ENCODE measurements at places on chromosomes 13 and 19.

GRCh38 chr13:47120282-47120681 lies 223.4 kb upstream of the HTR2A start:
- DNase-seq = no peak

- DNase-seq = no peak
These were observed 747.7 kb downstream of the PCDH17 start for GRCh38 chr13:58379221-58379620.

DNA sequence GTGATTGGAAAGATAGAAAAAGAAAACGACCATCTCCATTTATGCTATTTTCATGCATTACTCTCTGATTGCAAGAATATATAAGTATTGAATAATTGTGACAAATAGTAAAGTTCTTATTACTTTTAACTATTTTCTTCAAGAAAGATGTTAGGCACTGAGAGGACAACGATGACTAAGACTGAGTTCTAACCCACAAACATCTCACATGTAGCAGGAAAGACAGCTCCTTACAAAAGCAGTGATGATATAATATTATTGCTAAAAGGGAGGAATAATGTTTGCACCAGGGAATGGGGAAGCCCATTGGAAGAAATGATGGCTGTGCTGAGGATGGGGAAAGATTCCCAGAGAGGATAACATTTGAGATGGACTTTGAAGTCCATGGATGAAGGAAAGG lies 22.6 kb downstream of the RXFP2 start:
- no peak for DNase-seq

GRCh38 chr19:2210206-2210605 lies 25.9 kb downstream of the PLEKHJ1 start:
- no peak for DNase-seq

DNA sequence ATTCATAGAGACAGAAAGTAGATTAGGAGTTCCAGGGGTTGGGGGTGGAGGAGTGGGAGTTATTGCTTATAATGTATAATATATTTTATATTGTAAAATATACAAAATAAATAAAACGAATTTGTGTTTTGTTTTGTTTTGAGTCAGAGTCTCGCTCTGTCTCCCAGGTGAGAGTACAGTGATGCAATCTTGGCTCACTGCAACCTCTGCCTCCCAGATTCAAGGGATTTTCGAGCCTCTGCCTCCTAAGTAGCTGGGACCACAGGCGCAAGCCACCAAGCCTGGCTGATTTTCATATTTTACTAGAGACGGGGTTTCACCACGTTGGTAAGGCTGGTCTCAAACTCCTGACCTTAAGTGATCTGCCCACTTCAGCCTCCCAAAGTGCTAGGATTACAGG lies 2.5 kb upstream of the GADD45GIP1 start:
- no peak for DNase-seq

All from BJ (cell line).